Activated CD4-positive, alpha-beta T cell treated with anti-CD3 and anti-CD28 coated beads for 1 hour (primary cell): ENCODE measurements at places on chromosomes 4 and X.

DNA sequence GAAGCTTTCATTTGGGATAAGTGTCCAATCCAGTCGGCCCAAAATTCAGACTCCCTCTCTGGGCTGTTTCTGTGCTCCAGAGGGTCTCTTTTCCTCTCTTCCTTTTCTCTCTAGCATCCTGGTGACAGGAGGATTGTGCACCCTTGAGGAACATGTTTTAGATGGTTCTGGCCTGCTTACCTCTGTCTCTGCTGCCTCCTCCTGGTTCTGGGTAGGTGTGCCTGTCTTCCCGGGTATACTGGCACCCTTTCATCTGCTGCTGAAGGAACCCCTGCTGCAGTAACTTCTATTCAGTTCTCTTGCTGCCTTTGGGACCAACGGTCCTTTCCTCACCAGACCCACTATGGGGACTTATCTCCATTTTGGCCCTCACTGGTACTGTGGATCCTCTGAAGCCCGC lies 53.2 kb downstream of the HMGB2 start:
- DNase-seq = no peak

GRCh38 chrX:25296850-25297249 lies 281.1 kb upstream of the ARX start:
- no peak for DNase-seq

GRCh38 chrX:23982891-23983290 lies 44.1 kb downstream of the KLHL15 start:
- DNase-seq = no peak

- no peak for DNase-seq
Measured at GRCh38 chr4:109248322-109248900, 54.0 kb downstream of the COL25A1 start.

DNA sequence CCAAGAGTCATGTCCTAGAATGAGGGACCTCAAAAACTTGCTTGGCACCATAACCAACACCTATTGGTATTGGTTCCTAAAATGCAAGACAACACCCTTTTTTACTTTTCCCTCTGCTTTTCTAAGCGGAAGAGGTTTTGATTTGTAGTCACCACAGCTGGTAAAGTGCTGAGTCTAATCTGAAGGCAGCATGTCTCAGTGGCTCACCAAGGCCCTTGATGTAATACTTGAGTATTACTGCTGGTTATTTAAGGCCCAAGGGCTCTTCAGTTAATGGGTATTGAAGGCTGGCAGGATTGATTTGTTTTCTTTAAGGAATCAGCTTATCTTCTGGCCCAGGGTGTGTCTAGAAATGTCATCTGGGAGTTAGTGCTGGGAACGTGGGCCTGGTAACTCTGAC lies 735.1 kb downstream of the GLUD2 start:
- no peak for DNase-seq

GRCh38 chrX:8341814-8342590 lies 122.6 kb upstream of the VCX3B start:
- no peak for DNase-seq

DNA sequence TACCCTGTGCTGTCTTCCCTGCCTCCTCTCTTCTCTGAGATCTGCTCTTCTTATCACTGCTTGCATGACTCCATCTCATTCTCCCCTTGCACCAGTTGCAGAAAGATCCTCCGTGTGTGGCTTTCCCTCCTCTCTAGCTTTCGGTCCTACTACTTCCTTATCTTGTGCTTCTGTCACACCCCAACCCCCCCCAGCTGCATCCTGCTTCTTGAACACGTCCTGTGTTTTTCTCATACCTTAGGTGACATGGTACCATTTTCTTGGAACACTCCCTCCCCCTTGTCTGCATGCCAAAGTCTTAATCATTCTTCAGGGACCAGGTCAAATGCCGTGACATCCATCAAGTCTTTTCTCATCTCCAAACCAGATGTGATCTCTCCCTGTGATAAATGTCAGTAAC lies 46.4 kb downstream of the FHL1 start:
- DNase-seq = no peak
